ENCODE measurements at places on chromosomes 1 and 21.

DNA sequence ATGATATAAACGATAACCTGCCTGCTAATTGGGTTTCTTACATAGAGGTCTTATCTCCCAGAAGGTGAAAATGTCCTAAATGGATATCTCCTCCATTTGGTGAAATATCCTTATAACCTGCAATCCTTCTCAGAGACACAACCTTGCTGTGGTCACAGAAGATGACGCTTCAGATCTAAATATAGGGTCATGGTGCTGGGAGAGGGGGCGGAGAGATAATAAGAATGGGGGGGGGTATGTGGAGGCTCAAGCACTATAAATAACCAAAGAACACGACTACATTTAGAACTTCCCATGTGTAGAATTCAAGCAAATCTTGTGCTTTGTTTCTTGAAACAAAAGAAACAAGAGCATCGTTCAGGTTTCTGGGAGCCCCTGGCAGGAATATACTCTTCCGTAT, 260.6 kb upstream of the ESRRG start:
- DNase-seq = no peak

- no peak for DNase-seq
Observed at GRCh38 chr1:67834246-67834877, 1.1 kb upstream of the GNG12 start.

DNA sequence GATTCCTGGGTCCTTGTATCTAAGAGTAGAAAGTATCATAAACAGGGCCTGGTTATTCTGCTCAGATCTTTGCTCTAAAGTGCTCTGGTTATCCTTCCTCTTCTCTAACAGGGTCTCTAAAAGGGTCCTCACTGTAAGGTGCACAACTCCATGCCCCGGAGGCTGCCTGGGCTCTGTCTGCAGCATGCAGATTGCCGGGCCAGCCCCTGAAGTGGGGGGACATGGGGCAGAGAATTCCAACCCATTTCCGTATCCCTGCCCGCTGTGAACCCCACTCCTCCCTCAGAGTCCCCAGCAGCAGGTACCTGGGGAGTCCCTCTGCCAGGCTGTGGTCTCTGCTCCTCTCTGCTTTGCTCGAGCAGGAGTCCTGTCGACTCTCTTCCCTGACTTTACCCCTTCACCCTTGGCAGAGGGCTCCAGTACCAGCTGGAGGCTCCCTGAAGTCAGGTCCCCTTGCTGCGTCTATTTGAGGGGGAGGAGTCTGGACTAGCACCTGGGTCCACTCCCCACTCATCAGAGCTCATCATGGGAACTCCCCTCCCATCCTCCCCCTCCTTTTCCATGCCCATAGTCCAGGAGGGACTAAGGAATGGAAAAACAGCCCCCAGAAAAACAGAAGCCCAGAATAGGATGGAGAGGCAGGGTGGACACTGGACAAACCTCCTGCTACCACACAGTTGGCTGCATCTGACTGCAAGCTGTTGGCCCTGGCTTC, 12.1 kb downstream of the BLACAT1 start:
- no peak for DNase-seq

GRCh38 chr1:245458234-245458633, 303.4 kb downstream of the KIF26B start:
- no peak for DNase-seq

- DNase-seq = no peak
Observed at GRCh38 chr1:64962441-64962840, 3.9 kb downstream of the JAK1 start.

GRCh38 chr1:39653546-39654031, 14.1 kb upstream of the HEYL start:
- no peak for DNase-seq

DNA sequence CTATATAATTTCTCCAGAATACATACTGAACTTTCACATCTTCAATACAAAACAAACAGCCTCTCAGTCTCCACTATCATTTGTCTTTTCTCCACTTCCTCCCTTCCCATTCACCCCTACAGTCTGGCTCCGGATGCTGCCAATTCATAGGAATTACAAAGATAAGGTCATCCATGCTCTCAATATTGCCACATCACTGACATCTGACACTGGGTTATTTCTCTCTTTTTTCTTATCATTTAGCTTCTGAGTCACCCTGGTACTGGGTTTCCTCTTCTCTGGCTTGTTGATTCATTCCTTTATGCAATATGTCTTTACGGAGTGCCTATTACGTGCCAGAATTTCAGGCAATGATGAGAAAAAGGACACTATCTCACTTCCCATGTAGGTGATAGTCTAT, 3.1 kb upstream of the SH3BP5L start:
- no peak for DNase-seq

DNA sequence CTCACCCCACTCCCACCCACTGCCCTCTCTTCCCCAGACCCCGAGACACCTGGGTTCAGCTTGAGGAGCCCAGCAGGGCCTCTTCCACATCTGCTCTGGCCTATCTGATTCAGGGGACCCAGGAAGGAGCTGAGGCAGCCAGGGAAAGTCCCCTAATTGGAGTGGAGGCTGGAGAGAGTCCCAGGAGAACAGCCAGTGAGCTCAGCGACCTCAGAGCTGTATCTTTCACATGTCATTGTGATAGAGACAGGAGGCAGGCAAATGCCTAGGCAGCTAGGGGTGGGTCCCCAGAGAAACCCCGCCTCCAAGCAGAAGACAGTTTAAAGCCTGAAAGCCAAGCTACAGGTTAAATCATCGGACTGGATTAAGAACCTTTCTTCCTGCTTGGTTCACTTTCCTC, 122.7 kb downstream of the MATN1 start:
- DNase-seq = no peak

DNA sequence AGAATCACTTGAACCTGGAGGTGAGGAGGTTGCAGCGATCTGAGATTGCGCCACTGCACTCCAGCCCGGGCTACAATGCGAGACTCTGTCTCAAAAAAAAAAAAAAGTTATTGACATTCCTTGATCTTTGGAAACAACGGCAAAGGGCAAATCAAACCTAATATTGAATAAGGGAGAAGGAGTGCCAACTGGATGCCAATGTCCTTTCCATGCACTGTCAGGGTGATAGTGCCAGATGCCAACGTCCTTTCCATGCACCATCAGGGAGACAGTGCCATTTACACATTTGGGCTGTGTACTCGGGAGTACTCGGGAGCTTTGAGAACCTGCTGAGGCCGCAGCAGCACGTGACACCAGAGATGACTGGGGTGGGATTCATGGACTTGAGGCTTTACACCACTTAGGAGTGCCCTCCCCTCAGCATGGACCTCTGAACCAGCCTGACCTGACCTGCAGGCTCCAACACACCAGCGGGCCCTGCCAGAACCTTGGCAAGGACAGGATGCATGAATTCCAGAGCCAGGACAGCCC, 34.5 kb upstream of the SOD1 start:
- DNase-seq = no peak

DNA sequence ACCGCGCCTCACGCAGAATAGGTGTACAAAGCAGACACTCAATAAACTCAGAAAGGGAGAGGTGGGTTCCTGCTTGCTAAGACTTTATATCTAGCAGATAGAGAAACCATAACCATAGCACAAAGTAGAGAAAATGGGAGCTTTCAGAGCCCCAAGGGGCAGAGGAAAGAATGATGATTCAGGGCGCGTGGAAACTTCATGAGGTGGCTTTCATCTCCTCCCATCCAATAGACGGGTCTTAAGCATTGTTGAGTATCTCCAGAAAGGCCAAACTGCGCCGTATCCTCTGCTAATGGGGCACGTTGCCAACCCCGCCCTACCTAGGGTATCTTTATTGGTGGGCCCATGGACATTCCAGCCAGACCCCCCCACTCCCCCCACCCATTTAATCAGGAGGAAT, 778 bp upstream of the MIXL1 start:
- no peak for DNase-seq

DNA sequence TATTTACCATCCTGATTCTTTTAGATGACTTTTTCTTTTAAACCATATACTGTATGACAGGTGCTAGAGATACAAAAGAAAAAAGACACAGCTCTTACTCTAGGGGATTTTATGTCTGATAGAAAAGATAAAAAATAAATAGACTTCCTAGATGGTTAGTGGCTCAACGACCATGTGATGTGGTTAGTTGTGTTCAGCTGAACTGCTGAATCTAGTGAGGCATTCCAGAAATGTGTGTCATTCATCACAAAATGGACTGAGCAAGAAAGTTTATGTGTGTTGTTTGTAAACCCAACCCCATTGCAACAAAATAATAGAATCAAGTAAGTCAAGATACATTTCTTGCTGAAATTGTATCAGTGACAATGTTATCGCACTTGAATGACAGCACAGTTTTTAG, 205.8 kb upstream of the LYPLAL1 start:
- DNase-seq = no peak

- peak; percentile 76 for DNase-seq
Observed at GRCh38 chr1:165697881-165698760, at the start of gene ALDH9A1. Gene ALDH9A1 (minus strand): TSS chr1:165698562. CDS start chr1:165698558, 4 bp downstream.

DNA sequence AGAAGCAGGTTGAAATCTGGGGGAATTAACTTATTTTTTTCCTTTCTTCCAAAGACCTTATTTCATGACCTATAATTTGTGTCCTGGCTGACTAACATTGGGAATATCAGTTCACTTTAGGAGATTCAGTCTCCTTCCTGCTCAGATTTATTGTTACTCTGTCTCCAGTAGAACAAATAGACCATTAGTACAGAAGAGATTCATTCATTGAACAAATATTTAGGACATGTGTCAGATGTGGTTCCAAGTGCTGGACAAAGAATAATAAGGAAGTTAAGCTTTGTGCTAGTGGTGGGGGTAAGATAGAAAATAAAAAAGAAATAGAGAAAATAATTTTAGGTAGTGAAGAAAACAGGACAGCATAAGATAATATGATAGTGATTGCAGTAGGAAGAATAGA, 20.3 kb downstream of the ZMYM4 start:
- no peak for DNase-seq

GRCh38 chr1:41361495-41362356, 492 bp downstream of the FOXO6 start:
- DNase-seq = peak; percentile 31

GRCh38 chr1:186409091-186409490, 33.5 kb downstream of the ODR4 start:
- no peak for DNase-seq

DNA sequence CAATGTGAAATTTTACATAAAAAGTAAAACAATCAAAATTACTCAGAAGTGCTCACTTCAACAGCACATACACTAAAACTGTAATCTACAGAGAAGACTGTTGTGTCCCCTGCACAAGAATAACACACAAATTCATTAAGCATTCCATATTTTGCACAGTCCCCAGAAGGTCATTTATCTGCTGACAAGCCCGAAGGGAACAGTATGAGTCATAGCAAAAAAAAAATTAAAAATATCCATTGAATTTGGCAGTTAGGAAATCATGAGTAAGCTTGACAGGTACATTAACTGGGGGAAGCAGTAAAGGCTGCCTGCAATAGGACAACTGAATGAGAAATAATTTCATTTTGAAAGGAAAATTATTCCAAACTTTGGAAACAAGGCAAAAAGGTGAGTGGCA, 3.3 kb upstream of the CACYBP start:
- DNase-seq = no peak

- DNase-seq = no peak
Observed at GRCh38 chr1:84350550-84350949, 47.7 kb upstream of the DNASE2B start.

DNA sequence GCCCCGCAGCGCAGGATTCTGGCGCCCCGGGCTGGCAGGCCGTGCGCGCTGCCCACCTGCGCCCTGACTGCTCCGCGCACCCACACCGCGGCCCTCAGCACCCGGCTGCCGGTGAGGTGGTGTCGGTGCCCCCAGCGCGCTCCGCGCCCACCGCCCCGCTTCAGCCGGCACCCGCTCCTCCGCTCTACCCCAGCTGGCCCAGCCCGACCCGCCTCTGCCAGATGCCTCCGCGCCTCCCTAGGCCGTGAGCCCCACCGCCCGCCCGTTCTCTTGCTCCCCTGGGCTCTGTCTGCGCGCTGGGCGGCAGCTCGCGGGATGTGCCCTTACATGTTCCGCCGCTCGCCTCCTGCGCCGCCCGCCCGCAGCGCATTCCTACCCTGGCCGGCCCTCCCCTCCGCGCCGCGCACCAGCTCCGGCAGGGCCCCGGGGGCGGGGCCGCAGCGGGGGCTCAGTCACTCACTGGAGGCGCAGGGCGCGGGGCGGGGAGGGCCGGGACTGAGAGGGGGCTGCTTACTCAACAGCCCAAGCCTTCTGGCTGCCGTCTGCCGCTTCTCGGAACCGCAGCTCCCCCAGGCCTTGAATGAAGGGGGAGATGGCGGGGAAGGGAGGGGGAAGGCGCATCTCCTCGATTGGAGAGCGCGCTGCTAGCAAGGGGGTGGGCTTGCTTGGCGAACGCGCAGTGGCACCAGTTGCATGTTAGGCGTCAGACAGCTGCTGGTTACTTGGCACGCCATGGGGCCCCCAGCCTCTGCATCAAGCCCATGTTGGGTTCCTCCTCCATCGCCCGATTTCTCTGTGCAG, at the start of gene PHLDA3:
Gene PHLDA3, minus strand, starts transcription at position 345 of the 801 bp plus-strand sequence. CDS start 402 bp downstream, outside the sequence.
- DNase-seq = peak; percentile 87

GRCh38 chr1:188594542-188595235, 1765.9 kb downstream of the PLA2G4A start:
- no peak for DNase-seq

DNA sequence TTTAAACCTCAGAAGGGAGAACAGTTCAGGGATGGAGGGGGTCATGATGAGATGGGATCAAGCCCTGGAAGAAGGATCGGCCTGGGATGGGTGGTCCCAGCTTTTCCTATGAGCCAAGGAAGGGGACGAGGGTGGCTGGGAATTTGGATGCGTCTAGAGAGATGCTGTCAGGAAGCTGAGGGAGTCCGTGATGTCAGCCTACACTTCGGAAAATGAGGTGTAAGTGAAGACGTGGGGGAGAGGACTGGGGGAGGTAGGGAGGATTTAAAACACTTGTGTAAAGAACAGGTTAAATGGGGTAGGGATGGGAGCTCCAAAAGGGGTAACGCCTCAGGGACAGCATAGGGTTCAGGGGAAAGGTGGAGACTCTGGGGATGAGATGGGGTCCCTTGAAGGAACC, 27.5 kb downstream of the DLGAP3 start:
- DNase-seq = no peak

GRCh38 chr1:9371391-9371935, 78.8 kb downstream of the SPSB1 start:
- DNase-seq = no peak

- DNase-seq = no peak
Observed at GRCh38 chr21:27803571-27803970, 836.7 kb upstream of the ADAMTS5 start.

DNA sequence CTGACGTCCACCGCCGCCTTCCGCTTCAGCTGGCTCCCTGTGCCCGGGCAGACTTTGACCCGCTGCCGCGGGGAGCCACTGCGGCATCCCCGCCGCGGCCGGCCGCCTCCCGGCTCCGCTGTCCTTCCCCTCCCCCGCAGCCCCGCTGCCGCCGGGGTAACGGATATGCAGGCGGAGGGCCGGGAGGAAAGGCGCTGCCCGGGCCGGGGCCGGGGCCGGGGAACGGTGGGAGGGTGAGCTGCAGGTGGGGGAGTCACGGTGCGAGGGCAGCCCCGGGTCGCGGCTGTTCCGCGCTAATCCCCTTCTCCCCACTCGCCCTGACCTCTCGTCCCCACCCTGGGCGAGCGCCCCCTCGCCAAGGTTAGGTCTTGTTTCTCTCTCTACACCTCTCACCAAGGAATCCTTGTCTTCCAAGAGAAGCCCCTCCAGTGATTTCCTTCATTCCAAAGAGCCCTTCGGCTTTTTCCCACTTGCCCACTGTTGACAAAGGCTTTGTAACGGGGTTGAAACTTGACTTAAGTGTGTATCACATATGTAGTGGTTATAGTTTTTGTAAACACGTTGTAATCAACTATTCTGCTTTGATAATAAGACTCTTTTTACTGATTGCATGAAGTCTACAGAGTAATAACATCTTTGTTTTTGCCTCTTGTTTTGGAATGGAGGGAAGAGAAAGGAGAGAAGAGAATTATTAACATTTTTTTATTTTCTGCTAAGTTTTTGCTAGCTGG, 669 bp downstream of the XPR1 start:
- peak; percentile 53 for DNase-seq
